ENCODE measurements at places on chromosomes 1 and 21. TPM values are rescaled to one million over a fixed set of nuclear protein-coding genes. Genes with fewer than 3 reads are reported as not detected.

Gene AXDND1
- total RNA-seq, result not detected

Gene TCEA3
- total RNA-seq, result 5.5 TPM

Gene SPRR1A
- total RNA-seq, result not detected

Gene TCHH
- total RNA-seq, result not detected

Gene UTS2
- not detected for total RNA-seq

Gene KRTAP12-2
- not detected for total RNA-seq

Measured in T-helper 1 cell treated with Interleukin-12 subunit alpha and Interleukin-12 subunit beta and Interleukin-4 antibody, amounts not matched to agents 30 ng/mL and 1 ng/mL, for 36 hours (primary cell).